Activated CD8-positive, alpha-beta memory T cell treated with anti-CD3 and anti-CD28 coated beads for 48 hours (primary cell): ENCODE measurements at places on chromosomes 16 and 17.

GRCh38 chr17:10063730-10064241 is 134.6 kb downstream of the GAS7 start:
- no peak for DNase-seq

DNA sequence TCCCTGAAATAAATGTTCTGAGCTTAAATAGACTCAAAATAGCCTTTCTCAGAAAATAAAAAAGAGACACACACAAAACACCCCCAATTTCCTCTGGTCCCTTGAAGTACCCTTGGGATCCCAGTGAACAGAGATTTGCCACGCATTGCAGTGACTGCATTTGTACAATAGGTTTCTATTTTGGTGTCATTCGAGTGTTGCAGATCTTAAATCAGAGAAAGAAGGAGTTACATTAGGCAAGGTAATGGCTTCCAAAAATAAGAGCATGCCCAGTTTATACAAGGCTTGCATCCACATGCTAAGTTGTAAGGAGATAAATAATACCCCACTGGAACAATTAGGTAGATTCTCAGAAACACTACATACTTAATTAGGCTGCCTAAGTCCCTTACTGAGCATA is 2.2 kb downstream of the TOX3 start:
- DNase-seq: no peak

DNA sequence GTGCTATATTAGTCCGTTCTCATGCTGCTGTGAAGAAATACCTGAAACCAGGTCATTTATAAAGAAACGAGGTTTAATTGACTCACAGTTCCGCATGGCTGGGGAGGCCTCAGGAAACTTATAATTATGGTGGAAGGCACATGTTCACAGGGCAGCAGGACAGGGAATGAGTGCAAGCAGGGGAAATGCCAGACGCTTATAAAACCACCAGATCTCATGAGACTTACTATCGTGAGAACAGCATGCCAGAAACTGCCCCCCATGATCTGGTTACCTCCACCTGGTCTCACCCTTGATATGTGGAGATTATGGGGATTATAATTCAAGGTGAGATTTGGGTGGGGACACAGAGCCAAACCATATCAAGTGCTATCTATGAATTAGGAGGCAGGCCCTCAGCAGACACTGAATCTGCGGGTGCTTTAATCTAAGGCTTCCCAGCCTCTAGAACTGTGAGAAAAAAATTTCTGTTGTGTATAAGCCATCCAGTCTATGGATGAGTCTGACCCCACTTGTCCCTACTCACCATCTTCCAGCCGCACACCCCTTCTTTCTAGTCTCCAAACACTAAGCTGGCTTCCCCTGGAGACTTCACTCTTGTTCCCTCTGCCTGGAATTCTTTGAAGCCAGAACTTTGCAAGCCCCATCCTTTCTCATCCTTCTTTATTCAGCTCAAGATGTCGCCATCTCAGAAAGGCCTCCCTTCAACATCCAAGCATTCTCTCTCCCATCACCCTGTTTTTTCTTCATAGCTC is 772 bp upstream of the NUP93 start:
- no peak for DNase-seq

- no peak for DNase-seq
Observed at GRCh38 chr17:74087002-74087585, 116.4 kb upstream of the RPL38 start.

GRCh38 chr17:19538095-19539039 is 4.7 kb downstream of the SLC47A1 start:
- no peak for DNase-seq

DNA sequence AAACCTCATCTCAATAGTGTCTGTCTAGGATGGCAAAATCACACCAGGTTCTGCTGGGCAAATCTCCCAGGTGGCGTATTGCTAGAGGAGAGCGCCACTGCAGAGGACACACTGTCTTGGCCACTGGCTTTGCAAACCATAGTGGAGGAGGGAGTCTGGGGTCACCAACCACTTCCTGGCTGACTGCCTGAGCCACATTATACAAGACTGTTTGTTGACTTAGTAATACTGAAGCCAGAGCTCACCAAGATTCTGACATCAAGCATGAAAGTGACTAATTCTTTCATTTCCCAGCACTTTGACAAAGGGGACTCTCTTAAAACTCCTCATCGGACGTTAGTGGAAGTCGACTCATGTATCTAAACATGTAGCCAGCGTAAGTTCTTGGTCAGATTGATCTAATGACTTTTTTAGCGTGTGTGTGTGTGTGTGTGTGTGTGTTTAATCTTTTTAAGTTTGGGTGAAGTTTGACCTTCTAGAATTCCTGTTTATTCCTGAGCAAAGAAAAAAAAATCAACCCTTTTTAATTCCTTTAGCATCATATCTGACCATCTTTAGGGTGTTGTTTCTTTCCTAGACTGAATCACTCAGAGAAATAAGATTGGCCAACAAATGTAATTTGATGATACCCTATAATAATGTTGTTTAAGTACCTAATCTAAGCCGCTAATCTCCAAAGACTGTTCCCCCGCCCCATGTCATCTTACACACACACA is 13.7 kb downstream of the PITPNC1 start:
- no peak for DNase-seq

- DNase-seq: no peak
Observed at GRCh38 chr16:58832386-58832895, 98.3 kb upstream of the GOT2 start.

DNA sequence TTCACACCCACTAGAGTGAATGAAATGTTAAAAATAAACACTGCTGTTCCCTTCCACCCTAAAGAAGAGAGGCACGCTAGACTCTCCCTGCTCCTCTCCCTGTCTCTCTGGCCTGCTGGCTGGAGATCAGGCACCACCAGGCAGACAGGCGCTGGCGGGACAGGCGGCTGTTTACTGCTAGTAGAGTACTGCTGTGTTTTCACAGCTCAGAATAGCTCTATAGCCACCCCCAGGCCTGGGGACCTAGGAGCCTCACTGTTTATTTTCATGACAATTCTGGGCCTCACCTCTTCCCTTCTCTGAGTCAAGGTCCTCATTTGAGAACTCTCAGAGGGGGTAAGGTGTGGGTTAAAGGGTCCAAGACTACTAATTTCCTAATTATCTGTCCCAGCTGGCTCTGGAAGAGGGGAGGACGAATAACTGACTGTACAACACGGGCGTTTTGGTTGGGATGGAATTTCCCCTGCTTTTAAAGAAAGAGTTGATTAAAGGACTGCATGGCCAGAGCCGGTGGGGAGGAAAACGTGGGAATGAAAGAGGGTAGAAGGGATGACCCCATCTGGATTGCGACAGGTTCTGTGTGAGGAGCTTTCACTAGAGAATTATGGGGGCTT is 9.0 kb upstream of the G6PC1 start:
- no peak for DNase-seq

GRCh38 chr16:66289986-66290385 is 76.5 kb upstream of the CDH5 start:
- no peak for DNase-seq
